NCI-H1092 (cell line): ENCODE measurements at places on chromosomes 2 and 18.

DNA sequence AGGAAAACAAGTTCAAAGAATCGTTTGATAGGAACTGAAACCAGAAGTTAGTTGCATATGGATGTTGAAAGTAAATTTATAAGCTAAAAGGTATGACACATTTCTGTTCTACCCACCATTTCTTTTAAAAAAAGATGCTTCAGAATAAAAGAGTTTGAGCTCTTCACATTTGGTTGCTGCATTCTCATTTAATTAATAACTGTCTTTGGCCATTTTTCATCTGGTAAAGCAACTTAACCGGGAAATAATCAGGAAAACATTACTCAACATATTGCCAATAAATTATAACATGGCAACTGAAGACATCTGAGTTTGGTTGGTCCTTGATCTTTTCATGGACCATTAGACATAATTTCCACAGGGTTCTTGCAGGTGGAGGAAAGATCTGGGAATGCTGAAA is 180.2 kb upstream of the TWIST2 start:
- DNase-seq = no peak

- no peak for DNase-seq
Observed at GRCh38 chr2:75317802-75318201, 118.5 kb upstream of the TACR1 start.

DNA sequence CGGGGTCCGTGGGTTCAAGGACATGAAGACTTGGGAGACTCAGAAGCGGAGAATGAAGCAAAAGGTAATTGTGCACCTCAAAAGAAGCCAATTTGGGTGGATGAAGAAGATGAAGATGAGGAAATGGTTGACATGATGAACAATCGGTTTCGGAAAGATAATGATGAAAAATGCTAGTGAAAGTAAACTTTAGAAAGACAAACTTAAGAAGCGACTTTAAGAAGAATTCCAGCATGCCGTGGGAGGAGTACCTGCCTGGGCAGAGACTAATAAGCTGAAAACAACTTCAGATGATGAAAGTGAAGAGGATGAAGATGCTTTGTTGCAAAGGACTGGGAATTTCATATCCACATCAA is 43.5 kb downstream of the PSTPIP2 start:
- DNase-seq = no peak

DNA sequence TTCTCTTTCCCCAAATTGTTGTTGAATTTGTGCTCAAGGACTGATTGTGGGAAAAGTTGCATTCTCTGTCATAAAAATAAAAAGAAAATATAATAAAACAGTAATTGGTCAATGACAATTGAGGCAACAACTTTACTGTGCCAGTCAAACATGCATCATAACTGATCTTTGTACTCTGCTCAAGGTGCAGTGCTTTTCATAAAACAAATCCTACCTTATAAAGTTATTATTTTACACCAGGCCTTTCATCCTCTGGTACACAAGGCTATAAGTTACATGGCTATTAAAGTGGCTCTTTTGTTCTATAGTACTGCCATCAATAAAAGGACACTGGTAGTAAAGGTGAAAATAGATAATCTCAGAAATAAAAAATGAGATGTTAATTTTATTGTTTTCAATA is 761.9 kb downstream of the SATB2 start:
- no peak for DNase-seq

DNA sequence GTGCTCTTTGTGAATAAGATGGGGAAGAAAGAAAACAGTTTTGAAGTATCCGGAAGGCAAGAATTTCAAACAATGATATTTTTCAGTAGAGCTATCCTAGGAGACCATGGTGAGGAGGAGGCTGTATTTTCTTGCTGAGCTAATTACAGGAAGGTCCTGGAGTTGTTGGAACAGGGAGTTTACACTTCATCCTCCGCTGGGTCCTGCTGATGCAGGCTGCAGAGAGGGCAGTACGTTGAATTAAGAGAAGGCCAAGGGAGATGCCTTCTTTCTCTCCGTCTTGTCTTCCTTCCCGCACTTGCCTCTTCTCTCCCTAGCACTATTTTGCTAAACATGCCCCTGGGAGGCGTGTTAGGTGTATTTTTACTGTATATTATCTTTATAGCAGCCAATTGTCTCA is 60.0 kb upstream of the EDAR start:
- DNase-seq = no peak

- no peak for DNase-seq
Observed at GRCh38 chr2:197216361-197216979, 94.1 kb downstream of the ANKRD44 start.

DNA sequence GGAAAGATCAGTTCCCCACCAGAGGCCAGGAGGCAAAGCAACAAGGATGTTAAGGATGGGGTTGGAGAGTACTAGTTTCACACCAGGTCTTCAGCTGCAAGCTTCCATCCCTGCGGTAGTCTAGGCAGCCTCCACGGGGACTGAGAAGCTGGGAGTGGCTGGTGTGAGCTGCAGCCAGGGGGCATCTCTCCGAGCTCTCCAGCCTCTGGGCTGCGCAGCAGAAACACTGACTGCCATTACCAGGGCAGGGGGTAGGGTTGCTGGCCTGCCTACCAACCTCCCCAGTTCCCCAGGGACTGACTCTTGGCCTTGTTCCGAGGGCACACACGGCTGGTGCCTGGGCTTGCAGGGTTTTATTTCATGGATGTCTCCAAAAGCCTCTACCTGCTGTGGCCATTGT is 15.9 kb downstream of the GATA6 start:
- no peak for DNase-seq

GRCh38 chr2:73588177-73588576 is 54.0 kb downstream of the NAT8 start:
- DNase-seq = peak; percentile 6

- no peak for DNase-seq
Observed at GRCh38 chr2:146939991-146940685, 904.7 kb upstream of the ACVR2A start.

- peak; percentile 14 for DNase-seq
Observed at GRCh38 chr18:6543330-6543908, 128.7 kb upstream of the L3MBTL4 start.

DNA sequence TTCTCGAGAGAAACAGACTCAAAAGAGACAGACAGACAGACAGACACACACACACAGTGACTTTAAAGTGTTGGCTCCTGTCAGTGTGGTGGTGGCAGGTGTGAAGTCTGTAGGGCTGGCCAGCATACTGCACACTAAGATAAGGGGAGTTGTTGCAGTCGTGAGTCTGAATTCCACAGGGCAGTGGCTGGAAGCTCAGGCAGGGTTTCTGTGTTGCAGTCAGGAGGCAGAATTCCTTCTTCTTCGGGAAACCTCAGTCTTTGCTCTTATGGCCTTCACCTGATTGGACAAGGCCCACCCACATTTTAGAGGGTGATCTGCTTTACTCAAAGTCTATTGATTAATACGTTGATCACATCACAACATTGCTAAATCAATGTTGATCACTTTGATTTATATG is 478.4 kb upstream of the HS6ST1 start:
- no peak for DNase-seq

GRCh38 chr2:7281231-7282201 is 364.3 kb downstream of the RNF144A start:
- DNase-seq = no peak

DNA sequence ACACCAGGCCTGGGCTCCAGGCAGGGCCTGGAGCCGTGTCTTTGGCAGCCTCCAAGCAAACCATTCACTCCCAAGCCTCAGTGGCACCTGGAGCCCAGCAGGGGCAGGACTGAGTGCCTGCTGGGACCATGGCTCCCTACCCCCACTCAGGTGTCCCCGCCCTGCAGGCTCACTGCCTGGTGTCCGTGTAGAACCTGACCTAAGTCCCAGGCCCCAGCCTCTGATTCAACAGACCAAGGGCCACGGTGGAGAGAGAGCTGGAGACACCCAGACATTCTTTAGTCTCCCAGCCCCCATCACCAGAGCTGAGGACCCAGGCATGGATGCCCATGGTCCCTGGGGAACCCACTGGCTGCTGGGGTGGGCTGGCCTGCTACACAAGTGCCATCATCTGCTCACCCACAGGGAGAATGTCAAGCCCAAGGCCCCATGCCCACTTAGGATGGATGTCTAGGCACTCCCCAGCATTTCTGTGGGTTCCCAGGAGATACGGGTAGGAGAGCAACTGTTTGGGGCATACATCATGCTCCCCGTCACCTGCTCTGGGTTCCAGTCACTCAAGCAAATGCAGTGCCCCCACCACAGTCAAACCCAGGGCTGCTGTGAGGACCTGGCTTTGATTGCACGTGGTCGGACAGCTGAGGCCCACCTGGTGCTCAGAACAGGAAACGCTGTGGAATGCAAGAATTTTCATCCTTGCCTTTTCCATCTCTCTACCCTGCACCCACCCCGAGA is 42.9 kb upstream of the ATG16L1 start:
- no peak for DNase-seq

DNA sequence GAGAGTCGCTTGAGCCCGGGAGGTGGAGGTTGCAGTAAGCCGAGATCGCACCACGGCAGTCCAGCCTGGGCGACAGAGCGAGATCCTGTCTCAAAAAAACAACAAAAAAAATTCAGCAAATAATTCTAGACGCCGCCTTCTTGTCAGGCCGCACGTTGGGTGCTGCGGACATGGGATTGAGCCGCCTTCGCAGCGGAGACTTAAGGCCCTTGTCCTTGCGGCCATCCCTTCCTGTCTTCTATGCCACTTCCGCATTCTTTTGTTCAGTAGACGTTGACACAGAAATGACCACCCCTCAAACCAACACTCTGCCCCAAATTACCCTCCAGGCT is 15.8 kb downstream of the PTPN18 start:
- DNase-seq = no peak

DNA sequence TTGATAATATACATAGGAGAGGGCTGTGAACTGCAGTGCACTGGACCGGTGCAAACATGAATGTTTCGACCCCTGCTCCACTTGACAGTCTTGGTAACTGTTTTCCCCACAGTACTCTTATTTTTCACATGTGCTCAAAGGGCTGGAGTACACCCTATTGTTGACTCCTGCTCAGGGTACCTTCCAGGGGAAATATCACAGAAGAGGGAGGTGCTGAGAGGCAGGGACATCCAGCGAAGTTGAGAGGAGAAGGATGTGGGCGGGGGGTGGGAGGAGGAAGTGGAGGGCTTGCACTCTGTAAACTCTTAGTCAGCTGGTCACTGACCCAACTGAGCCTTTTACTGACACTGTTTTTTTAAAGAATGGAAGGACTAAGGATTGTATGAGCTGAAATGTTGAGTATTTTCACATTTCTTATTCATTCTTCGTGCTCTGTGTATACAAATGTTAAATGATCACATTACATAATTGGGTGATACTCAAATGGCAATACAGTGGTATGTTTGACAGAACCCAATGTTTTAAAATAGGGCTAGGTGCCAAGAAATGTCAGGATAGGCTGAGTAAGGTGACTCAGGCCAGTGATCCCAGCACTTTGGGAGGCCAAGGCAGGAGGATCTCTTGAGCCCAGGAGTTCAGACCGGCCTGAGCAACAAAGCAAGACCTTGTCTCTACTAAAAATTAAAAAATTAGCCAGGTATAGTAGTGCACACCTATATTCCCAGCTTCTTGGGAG is 10.0 kb downstream of the INPP4A start:
- DNase-seq = no peak

DNA sequence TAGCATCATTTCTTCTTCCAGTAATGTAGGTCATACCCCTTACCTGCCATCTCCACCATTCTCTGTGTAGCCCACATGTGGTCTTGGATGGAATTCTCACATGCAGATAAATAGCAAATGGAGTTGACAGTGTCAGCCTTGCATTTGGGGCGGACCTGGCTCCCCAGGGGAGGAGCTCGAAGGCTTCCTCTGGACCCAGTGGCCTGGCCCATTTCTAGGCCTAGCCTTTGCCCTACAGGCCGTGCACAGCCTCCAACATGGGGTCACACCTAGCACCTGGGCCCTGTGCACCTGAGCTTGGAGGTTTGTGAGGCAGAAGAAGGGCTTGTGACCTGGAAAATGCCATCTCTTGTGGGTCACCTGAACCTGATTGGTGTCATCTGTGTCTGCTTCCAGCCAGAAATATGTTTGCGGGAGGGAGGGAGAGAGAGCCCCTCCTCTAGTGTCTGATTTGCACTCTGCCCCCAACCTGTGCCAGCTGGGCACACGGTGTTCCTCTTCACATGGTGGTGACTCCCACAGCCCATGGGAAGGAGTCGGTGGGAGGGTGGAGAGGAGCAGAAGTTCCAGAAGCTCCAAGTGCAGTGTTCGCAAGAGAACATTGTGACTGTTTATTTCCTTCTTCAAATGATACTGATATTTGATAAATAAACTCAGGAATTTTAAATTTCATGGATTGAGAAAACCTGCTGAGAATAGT is 33.0 kb downstream of the ITGB1BP1 start:
- DNase-seq = no peak

- no peak for DNase-seq
Observed at GRCh38 chr2:188963741-188964140, 10.4 kb upstream of the COL3A1 start.

DNA sequence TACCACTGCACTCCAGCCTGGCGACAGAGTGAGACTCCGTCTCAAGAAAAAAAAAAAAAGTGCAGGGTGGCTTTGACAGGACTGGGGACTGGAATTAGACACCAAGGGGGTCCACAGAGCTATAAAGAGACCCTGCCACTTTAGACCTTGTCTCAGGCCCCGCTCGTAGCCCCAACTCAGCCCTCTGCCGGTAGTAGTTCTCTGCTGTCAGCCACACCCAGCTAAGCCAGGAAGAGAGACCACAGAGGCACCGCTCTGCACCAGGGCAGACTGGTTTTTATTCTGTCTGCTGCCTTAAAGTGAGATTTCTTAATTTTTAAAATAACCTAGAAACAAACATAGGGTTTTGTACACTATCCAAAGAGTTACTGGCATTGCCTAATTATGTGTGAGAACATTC is 66.0 kb downstream of the STEAP3 start:
- DNase-seq = no peak

- DNase-seq = no peak
Observed at GRCh38 chr2:126506786-126507185, 149.2 kb upstream of the GYPC start.

- no peak for DNase-seq
Observed at GRCh38 chr2:151525821-151526373, 116.2 kb downstream of the RIF1 start.

GRCh38 chr2:121821476-121822158 is 66.2 kb downstream of the TSN start:
- no peak for DNase-seq

DNA sequence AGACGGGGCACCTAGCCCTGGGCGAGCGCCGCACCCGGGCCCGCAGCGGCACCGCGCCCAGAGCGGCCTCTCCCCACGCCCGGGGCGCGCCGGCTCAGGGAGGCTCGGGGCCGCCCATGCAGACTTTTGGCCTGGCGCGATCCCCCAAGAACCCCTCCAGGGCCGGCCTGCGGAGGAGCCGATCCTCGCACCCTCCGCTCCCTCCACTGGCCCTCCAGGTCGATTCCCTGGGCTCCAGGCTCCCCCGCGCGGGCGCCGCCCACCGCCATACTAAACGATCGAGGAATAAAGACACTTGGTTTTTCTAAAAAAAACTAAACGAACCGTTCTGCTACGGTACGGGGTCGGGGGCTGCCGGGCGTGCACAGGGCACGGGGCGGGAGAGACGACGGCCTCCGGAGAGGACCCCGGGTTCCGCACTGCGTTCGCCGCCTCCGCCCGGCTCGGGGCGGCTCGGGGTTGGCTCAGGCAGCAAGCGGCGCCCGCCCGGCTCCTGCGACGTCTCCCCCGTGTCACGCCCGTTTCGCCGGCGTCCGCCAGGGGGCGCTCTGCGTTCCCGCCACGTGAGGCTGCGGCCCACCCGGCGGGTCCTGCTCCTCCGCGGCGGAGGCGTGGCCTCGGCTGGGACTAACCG is 365 bp upstream of the KHK start:
- peak; percentile 83 for DNase-seq

GRCh38 chr2:65495251-65495877 is 63.0 kb upstream of the SPRED2 start:
- no peak for DNase-seq
